ENCODE measurements at places on chromosomes 2 and 18.

- DNase-seq = no peak
Measured at GRCh38 chr2:54671010-54671409, 52.5 kb upstream of the EML6 start.

GRCh38 chr2:54074606-54075341 is 40.6 kb upstream of the ACYP2 start:
- no peak for DNase-seq

- no peak for DNase-seq
Measured at GRCh38 chr2:236908439-236909192, 177.1 kb upstream of the COPS8 start.

GRCh38 chr2:37654419-37654818 is 17.0 kb downstream of the CDC42EP3 start:
- DNase-seq = no peak

GRCh38 chr2:45890819-45891218 is 239.3 kb downstream of the PRKCE start:
- peak; percentile 87 for DNase-seq

GRCh38 chr18:63451799-63452660 is 24.7 kb upstream of the SERPINB5 start:
- peak; percentile 57 for DNase-seq

DNA sequence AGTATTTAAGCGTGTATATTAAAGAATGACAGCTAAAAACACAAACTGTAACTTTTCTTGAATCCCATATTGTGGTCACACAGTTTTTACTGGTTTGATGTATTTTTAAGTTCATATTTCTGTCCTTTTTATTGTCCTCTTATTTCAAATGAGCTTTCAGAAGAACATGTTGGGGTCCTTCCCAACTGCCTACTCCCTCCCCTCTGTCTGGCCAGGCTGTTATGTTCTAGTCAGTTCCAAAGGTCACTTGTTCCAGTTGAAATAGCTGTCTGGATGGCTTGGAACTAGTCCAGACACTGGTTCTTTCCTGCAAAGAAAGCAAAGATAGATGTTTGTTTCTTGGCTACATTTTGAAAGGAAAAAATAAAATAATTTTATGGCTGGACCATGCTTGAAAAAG is 306.9 kb downstream of the GULP1 start:
- no peak for DNase-seq

DNA sequence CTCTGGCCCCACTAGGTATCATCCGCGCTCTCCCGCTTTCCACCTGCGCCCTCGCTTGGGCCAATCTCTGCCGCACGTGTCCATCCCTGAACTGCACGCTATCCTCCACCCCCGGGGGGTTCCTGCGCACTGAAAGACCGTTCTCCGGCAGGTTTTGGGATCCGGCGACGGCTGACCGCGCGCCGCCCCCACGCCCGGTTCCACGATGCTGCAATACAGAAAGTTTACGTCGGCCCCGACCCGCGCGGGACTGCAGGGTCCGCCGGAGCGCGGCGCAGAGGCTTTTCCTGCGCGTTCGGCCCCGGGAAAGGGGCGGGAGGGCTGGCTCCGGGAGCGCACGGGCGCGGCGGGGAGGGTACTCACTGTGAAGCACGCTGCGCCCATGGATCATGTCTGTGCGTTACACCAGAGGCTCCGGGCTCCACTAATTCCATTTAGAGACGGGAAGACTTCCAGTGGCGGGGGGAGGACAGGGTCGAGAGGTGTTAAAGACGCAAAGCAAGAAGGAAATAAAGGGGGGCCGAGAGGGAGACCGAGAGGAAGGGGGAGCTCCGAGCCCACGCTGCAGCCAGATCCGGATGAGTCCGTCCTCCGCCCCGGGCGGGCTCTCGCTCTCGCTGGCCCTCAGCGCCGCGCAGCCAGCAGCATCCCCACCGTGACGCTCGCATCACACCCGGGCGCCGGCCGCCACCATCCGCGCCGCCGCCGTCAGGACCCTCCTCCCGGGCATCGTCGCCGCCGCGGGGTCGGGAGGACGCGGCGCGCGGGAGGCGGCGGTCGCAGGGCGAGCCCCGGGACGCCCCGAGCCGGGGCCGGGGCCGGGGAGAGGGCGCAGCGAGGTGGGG is 664 bp downstream of the NETO1 start:
- DNase-seq = no peak

DNA sequence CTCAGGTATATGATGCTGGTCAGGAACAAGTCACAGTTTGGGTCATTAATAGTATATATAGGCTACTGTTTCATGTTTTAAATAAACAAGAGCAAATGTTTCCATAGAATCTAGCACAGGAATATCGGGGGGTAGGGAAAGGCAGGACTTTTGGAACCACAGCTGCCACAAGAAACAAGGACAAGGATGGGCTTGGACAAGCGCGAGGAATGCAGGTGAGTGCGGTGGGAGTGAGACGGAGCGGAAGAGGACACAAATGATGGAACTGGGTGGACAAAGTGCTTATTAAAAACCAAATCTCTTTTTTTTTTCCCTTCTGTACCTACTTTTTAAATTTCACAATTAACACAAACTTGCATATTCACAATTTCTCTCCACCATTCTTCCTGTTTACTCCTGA is 49.1 kb downstream of the SNORC start:
- DNase-seq = no peak

GRCh38 chr2:70083344-70084156 is 3.7 kb upstream of the PCBP1 start:
- DNase-seq = peak; percentile 52

DNA sequence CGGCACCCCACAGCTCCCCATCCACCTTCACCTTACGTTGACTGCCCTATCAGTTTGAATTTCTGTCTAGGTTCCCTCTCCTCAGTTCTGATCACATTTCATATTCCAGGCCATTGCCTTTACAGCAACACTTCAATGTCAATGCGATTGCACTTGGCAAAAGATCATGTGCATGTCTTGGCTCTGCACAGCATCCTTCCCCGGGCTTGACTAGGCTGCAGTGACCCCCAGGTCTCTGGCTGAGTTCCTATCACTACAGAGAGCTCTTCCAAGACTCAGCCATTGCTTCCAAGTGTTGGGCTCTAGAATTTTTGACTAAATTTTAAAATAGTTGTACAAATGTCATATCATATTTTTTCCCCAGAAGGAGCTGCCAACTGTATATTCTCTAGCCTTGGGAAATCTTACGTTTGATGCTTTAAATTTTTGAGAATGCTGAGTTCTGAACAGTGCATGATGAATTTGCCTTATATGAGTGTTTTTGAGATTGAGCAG is 103.8 kb upstream of the NEDD4L start:
- DNase-seq = no peak

GRCh38 chr2:96844405-96844808 is 586 bp upstream of the ANKRD23 start:
- DNase-seq = no peak
